ENCODE measurements at places on chromosomes 7 and 10.

DNA sequence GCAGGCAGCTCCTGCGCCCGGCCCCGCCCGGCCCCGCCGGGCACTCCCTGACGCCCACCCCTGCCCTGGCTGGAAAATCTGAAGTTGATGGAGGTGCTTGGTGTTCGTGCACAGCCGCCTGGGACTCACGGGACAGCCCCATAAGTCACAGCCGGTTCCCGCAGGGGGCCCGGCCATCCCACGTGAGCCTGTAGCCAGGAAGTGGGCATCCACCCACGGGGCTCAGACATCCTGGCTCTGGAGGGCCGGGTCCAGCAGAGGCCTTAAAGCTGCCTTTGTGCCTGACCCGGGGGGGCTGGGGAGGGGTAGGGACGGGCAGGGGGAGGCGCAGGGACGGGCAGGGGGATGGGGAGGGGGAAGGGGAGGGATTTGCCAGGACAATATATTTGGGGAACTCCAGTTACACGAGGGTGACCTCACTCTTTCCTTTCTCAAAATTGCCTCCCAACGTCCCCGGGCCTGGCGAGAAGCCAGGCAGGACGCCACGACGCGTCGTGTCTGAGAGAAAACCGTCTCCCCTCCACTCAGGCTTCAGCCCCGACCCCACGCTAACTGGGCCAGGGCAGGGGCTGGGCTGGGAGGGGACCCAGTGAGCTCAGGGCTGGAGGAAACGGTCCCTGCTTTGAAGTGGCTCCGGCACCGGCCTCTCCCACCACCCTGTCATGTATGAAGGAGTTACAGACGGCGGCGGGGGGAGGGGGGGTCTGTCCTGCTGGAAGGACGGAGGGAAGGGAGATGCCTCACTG is 82.1 kb upstream of the PDGFA start:
- no peak for DNase-seq

DNA sequence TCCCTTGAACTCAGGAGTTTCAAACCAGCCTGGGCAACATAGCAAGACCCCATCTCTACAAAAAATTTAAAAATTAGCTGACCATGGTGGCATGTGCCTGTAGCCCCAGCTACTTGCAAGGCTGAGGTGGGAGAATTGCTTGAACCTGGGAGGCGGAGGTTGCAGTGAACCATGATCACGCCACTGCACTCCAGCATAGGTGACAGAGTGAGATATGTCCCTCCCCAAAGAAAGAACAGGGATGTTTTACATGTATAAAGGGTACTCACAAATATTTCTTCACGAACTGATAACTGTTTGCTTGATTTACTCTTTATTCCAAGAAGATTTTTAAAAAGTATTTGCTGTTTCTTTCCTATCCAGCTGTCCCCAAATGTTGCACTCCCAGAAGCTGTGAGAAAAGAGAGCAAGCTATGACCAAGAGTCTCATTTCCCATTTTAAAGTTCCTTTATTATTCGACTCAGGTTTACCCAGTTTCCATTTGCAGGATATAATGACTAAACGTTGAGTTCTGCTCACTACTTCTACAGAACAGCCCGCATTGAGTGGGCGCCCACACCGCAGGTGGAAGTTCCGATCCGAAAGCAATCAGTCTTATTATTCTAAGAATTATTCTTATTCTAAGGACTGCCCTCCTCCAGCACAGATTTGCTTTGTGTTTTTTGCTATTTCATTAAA is 90.7 kb downstream of the APBB1IP start:
- DNase-seq, result no peak

DNA sequence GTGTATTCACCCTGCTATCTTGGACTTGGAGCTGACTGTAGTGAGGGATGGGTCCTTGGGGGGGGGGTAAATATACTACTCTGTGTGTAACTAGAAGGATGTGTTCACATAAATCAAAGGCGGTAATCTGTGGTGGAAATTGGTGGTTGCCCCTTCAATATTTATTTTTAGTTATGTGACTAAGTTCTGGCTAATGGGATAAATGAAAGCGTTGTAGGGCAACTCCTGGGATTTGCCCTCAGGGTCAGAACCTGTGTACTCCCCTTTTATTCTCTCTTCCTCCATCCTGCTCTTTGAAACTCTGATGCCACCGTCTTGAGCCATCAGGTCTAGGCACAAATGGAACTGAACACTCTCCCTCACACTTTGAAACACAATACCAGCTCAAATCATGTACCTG is 24.3 kb upstream of the ST7 start:
- DNase-seq, result no peak

GRCh38 chr7:30201161-30201666 is 66.4 kb downstream of the MTURN start:
- DNase-seq, result no peak

DNA sequence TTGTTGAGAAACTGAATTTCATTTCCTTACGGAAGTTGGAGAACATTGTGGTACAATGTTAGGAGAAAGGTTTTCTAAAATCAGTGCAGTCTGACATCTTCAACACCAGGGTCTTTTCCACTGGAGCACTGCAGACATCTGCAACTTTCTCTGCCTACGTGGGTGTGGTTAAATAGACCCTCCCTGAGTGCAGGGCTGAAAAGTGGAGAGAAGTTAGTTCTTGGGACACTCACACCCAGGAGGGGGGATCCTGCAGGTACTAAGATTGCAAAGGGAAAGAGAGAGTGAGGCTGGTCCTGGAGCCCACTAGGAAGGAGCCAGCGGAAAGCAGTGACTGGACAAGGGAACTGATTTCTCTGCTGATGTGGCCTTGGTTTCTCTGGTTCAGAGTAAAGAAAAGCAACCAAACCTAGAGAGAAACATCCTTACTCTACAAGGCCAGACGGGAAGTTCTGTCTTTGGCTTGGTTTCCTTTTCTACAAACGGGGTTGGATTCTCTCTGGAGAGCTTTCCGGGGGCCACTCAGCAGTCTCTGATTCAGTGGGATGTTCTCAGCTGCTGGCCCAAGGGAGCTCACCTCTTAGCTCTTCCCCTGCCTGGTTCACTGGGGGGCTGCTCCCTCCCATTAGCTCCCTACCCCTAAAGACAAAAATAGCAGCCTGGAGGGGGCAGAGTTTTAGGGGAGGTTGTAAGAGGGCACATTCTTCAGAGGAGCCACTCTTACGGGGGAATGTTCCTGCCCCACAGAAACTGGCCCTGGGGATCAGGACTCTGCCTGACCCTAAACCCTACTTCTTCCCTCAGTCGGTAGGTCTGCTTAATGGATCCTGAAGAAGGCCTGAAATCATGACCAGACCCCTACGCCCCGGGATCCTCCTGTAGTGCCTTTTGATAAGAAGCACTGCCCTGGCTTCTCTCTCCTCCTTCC is 2.7 kb downstream of the UPP1 start:
- DNase-seq, result no peak

- DNase-seq, result no peak
Measured at GRCh38 chr10:125096371-125096770, 64.0 kb downstream of the CTBP2 start.

DNA sequence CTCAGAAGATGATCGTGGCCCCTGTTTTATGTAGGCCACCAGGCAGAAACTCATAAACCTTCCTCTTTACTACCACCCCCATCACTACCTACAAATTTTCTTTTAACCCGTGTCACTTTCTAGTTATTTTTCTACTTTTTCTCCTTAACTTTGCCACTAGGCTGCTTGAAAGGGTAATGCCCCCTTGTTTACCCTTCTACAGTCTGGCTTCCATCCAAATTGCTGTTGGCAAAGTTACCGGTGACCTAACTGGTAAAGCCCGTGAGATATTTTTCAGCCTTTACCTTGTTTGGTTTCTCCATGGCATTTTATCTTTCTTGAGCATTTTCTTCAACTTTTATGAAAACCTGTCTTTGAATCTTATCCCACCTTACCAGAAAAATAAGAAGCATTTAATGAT is 153.0 kb downstream of the WNT2 start:
- no peak for DNase-seq

GRCh38 chr10:124704428-124705380 is 39.5 kb downstream of the FAM53B start:
- DNase-seq, result no peak

GRCh38 chr10:23358357-23358756 is 13.8 kb upstream of the C10orf67 start:
- no peak for DNase-seq

DNA sequence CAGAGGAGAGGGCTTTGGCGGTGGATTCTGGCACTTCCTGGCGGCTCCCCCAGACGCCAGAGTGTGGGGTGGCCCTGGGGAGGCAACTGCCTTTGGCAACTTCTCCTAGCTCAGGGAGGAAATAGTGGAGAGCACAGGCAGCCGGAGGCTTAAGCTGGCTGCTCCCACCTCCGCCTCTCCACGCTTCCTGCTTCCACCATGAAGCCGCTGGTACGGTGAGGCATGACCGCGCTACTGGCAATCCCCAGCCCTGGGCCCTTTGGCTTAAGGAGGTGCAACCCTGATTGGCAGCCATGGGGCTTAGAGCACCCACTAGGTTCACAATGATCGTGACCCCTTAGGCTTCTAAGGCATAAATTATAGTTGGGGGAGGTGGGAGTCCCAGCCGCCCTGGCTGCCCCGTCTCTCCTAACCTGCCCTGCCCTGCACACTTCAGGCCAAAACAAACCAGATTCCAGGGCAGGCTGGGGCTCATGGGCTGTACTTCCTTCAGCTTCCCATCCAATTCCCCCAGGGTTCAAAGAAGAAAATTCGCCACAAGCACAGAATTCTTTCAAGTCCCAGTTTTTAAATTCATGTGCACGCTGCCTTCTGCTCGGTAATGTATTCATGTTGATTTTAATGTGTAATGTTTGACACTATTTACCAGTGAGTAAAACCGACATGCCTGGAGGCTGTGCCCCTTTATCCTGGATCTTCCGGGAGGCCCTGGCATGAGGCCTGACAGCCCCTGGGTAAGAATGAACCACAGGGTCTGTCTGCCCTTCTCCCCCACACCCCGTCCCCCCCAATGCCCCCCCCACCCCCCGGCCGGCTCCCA is 90.7 kb upstream of the LRRC4 start:
- no peak for DNase-seq

GRCh38 chr7:121101621-121102020 is 113.1 kb downstream of the CPED1 start:
- no peak for DNase-seq

DNA sequence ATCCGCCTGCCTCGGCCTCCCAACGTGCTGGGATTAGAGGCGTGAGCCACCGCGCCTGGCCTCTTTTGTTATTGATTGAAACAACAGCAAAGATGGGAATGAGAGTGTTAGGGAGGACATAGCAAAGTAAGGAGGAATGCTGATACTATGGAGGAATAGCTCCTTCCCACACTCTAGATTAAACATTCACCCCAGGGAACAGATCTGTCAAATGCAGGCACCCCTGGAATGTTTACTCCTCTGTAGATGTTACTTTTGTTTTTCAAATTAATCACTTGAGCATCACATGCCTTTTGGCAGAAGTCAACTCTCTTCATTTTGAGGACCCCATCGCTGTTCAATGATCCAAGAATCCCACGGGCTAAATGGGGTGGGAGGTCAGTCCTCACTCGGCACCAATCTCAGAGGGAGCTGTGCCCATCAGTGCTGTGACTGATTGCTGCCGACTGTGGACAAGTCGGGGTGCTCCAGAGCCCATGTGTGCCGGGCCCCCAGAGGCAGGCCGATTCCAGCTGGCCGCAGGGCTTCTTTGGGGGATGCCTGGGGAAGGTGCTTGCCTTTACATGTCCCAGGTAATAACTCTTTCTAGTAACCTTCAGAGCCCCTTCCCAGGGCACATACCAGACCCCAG is 10.2 kb upstream of the COBL start:
- DNase-seq, result no peak

GRCh38 chr7:42039921-42040320 is 197.1 kb downstream of the GLI3 start:
- no peak for DNase-seq

GRCh38 chr10:43249962-43250614 is 16.8 kb downstream of the RASGEF1A start:
- DNase-seq, result no peak

DNA sequence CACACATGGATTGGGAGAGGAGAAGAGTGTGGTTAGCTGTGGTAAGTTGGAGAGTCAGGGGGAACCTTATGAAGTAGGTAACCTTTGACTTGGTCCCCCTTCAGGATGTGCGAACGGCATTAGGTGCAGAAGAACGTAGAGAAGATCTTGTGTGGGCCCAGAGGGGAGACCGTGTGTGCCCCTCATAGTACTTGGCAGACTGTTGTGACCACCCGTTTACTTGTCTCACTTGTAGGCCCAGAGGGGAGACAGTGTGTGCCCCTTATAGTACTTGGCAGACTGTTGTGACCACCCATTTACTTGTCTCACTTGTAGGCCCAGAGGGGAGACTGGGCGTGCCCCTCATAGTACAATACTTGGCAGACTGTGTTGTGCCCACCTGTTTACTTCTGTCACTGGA is 2.6 kb downstream of the GTPBP4 start:
- DNase-seq, result no peak

GRCh38 chr7:150992833-150993302 is 2.1 kb downstream of the NOS3 start:
- DNase-seq, result no peak

- DNase-seq, result peak; percentile 2
Measured at GRCh38 chr10:118472415-118473304, 122.8 kb downstream of the PRLHR start.

DNA sequence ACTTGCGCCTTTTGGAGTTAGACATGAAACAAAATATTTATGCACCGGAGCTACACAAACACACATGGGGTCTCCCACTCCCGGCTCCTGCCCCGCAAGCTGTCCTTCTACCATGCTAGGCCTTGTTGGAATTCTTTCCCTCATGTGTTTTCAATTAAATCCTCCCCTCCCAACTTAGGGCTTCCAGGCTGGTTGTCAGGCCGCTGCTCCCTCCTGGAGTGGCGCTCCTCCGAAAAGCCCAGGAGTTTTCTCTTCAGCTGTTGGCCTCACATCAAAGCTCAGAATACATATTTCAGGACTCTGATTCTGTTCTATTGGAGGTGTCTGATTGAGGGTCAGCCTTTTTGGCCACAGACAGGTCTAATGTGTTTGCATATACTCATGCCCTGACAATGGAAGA is 113.3 kb downstream of the FANK1 start:
- no peak for DNase-seq

DNA sequence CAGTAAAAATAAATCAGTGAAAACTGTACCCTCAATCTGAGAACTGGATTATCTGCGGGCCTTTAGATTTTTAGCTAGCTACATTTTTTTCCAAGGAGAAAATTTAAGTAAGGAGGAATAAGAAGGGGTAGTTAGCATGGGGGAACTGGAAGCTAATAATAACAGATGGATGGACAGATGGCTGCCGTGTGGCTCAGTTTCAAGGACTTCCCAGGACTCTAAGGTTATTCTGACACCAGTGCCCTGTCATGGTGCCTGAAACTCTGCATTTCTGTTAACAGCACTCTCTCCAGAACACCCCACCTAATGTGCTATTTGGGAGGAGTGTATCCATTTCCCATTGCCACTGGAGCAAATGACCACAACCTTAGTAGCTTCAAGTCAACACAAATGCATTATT is 75.7 kb upstream of the PDE1C start:
- DNase-seq, result no peak

GRCh38 chr7:139563856-139564255 is 40.4 kb downstream of the CLEC2L start:
- DNase-seq, result no peak

- DNase-seq, result no peak
Measured at GRCh38 chr10:33247221-33247922, 87.1 kb downstream of the NRP1 start.

All from fibroblast of lung (primary cell).